ENCODE measurements at places on chromosomes 6 and 20.

- DNase-seq, result no peak
Observed at GRCh38 chr6:100620085-100620840, 155.5 kb upstream of the SIM1 start.

DNA sequence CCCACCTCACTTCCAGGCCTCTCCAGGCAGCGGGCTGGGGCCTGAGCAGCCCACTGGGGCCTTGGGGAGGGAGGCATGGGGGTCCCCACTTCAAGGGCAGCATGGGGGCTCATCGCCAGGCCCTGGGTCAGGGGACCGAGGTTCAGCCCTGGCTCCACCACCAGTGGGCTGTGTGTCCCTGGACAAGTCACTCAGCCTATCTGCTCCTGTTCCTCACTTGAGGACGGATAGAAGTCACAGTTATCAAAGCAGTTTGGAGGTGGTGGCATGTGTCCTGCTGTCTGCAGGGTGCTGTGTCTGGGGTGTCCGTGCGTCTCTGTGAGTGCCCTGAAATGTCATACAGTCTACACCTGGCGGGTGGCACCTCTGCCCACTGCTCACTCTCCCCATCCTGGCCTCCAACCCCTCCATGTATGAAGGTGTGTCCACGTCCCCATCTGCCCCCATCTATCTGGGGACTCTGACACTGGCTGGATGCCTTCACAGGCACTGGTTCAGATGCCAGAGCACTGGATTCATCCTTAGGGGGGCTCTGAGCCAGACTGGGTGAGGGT lies 3.6 kb downstream of the EEF1A2 start:
- DNase-seq, result no peak

DNA sequence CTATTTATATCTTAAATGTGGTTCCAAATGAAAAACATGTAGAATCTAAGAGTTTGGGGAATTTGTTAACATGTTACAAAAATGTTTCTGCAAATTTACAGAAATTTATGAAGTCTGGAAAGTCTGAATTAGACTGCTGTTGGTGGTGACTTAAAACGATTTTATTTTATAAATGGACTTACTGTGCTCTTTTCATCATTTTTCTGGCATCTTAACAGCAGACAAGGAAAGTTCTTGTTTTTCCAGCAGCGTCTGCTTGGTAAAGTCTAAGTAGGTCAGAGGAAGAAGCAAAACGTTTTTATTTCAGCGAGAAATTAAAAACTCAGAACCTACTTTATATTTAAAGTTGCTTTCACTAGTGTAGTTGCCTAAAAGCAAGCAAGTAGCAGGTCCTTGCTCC lies 48.6 kb upstream of the COL9A1 start:
- no peak for DNase-seq

DNA sequence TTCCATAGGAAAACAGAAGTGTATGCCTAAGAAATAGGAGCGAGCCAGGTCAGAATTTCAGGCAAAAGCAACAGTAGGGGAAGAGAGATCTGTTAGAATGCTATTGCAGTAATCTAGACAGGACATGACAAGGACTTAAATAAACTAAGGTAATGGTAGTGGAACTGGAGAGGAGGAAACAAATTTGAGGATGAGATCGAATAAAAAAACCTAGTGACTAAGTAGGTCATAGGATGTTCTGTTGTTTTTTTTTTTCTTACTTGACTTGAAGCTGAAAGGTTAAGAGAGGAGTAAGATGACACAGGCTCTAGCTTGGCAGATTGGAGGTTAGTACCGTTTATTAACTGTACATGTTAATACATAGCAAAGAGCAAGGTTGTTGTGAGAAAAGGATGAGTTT lies 28.6 kb downstream of the ORC3 start:
- DNase-seq, result no peak

GRCh38 chr20:41173161-41173721 lies 35.9 kb downstream of the PLCG1 start:
- DNase-seq, result peak; percentile 89
